ENCODE measurements at places on chromosomes 6 and 20.

DNA sequence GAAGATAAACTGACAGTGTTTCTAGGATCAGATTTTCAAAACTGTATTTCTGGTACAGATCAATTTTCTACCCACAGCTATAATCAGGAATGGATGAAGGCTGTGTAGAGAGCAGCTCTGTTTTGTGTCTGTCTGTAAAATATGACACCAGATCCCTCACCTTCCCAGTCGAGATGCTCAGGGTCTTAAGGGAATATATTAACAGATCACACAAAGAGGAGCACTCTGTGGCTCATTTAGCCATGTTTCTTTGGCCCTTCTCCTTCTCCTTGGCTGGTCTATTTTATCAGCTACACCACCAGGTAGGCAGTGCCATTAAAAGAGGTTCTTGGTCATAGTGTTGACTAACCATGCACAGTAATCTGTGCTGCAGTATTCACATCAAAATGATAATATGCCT, 82.6 kb downstream of the PREP start:
- no peak for DNase-seq

DNA sequence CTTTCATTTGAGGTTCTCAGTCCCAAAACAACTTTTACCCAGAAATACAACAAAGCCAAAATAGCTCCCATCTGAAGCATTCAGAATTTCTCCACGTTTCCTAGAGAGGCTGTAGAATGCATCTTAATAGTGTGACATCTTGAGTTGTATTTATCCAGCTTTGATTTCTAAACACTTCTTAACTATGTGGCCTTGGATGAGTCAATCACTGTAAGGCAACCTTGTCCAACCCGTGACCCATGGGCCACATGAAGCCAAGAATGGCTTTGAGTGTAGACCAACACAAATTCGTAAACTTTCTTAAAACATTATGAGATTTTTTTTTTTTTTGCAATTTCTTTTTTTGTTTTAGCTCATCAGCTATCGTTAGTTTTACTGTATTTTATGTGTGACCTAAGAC, 108.1 kb downstream of the RALGAPA2 start:
- no peak for DNase-seq

DNA sequence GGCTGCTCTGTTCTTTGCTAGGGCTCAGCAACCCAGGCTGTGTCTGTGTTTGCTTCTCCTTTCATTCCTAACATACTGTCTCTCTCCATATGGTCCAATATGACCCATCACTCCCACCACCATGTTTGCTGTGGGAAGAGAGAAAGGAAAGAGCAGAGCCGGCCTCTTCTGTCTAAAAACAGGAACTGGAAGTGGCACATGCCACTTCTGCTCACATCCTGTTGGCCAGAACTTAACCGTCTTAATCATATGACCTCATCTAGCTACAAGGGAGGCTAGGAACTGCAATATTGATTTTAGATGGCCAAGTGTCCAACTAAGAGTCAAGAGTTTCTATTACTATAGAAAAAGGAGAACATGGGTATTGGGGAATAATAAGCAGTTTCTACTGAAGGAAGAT, 212.5 kb upstream of the CHD6 start:
- no peak for DNase-seq

DNA sequence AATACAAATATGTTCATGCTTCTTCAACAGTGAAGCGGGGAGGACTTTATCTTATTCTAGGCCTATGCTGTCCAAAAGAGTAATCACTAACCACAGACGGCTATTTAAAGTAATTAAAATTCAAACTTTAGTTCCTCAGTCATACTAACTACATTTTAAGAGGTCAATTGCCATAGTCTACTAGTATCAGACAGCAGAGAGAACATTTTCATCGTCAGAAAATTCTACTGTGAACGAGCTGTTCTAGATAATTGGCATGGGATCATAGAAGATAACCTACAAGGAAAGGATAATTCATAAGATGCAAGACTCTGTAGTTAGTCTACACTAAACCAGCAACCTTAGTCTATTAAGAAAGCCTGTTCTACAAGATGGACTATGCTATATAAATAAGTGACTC, 44.4 kb downstream of the PRKN start:
- DNase-seq: no peak
